ENCODE measurements at places on chromosomes 7 and 10. TPM values are rescaled to one million over a fixed set of nuclear protein-coding genes. Genes with fewer than 3 reads are reported as not detected.

The TFPI2 gene
- total RNA-seq, result 338 TPM

The TSPAN33 gene
- total RNA-seq, result 0.06 TPM

The HTR7 gene
- 3.4 TPM for total RNA-seq

The CFAP70 gene
- total RNA-seq, result 1.6 TPM

The FAM25A gene
- not detected for total RNA-seq

The TEX47 gene
- not detected for total RNA-seq

The CYP2C18 gene
- total RNA-seq, result not detected

The MICU1 gene
- total RNA-seq, result 50.1 TPM

The TRDMT1 gene
- total RNA-seq, result 7.1 TPM

The NEUROG3 gene
- total RNA-seq, result not detected

The STAG3 gene
- total RNA-seq, result 1.1 TPM

The HOXA5 gene
- total RNA-seq, result not detected

The LIPJ gene
- total RNA-seq, result under 0.01 TPM

The NKX1-2 gene
- total RNA-seq, result not detected

The UPF2 gene
- 17.7 TPM for total RNA-seq

The MCM10 gene
- 5.2 TPM for total RNA-seq

The CFAP46 gene
- 0.19 TPM for total RNA-seq

The C10orf62 gene
- 0.13 TPM for total RNA-seq

The DNAJC1 gene
- total RNA-seq, result 47.6 TPM

The GBX1 gene
- total RNA-seq, result not detected

The NPTX2 gene
- 9.9 TPM for total RNA-seq

The PDSS1 gene
- total RNA-seq, result 2.9 TPM
